CD14-positive monocyte (primary cell): ENCODE measurements at places on chromosomes 12 and 14.
A peak's percentile ranks its signal among the peaks of the same experiment; 100 is the strongest.

DNA sequence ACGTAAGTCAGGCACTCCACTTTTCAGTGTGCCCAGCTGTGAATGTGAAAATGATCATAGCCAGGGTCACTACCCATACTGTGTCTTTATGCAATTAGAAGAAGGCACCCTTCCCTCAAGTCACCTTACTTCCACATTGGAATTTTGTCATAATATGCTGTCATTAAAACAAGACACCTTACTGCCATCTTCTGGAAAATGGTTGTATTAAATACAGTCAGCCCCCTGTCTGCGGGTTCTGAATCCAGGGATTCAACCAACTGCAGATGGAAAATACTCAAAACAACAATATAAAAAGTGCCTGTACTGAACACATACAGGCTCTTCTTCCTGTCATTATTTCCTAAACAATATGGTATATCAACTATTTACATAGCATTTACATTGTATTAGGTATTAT, 70.2 kb upstream of the TBX5 start:
- DNase-seq: no peak

DNA sequence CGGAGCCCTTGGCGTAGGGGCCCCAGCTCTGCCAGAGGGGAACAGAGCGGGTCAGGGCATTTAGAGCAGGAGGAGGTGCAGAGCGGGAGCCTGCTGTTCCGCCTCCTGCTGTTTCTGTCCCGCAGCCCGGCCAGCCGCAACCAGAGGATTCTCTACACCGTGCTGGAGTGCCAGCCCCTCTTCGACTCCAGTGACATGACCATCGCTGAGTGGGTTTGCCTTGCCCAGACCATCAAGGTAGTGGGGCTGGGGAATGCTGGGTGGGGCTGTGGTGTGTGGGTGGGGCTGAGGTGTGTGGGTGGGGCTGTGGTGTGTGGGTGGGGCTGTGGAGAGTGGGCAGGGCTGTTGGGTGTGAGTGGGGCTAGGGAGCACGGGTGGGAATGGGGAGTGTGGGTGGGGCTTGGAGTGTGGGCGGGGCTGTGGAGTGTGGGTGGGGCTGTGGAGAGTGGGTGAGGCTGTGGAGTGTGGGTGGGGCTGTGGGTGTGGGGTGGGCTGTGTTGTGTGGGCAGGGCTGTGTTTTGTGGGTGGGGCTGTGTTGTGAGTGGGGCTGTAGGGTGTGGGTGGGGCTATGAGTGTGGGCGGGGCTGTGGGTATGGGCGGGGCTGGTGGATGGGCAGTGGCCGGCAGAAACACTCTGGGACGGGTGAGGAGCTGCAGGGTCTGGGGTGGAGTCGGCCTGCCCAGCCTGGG, 8.0 kb downstream of the ASPG start:
- no peak for DNase-seq

DNA sequence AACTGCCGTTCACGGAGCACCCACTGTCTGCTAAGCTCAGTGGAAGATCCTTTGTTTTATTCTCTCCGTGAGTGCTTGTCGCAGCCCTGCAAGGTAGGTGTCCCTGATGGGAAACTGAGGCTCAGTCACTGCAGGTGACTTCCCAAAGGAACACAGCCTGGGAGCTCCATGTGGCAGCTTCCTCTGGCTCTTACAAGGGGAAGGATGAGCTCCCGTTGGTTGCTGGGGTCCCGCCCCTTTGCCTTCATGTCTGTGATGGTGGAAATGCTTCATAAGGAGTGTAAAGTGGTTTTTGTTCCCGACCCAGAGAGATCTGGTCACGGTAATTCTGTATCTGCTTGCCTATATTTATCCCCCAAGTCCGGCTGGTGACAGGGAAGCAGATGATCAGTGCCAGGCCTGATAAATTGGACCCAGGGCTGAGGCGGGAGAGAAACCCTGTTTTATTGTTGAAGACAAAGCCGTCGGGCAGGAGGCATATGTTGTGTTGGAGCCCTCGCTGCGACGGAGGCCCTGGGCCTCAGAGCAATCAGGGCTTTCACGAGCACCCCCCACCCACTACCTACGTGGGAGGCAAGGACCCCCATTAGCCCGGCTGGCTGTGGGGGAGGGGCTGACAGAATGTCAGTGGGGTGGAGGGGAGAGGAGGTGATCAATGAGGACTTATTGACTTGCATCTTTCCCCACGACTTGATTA, 91.9 kb downstream of the KIF26A start:
- no peak for DNase-seq

- peak; percentile 52 for DNase-seq
These were observed 40.0 kb upstream of the ST8SIA1 start for GRCh38 chr12:22374508-22374907.

GRCh38 chr14:51780741-51781140, 79.7 kb upstream of the GNG2 start:
- DNase-seq: no peak

GRCh38 chr14:99579903-99580571, 24.0 kb downstream of the CCDC85C start:
- DNase-seq: no peak

DNA sequence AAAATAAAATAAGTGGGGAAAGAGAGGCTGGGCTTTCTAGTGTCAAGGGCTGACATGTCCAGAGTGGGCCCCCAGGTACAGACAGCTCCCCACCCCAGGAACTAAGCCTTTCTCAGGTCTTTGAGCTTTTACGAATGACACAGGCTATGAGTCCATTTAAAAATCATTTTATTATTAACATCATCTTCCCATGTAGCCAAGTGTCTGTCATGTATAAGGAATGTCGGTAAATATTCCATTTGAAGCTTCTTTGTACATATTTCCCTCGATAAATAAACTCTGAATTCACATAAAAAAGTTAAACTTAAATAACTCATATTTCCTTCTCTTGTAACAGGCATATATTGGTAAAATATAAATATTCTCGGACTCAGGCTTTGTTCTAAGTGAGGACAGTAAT, 143.6 kb downstream of the CALM1 start:
- no peak for DNase-seq

- DNase-seq: no peak
These were observed 115.5 kb downstream of the KIF26A start for GRCh38 chr14:104253901-104254353.

DNA sequence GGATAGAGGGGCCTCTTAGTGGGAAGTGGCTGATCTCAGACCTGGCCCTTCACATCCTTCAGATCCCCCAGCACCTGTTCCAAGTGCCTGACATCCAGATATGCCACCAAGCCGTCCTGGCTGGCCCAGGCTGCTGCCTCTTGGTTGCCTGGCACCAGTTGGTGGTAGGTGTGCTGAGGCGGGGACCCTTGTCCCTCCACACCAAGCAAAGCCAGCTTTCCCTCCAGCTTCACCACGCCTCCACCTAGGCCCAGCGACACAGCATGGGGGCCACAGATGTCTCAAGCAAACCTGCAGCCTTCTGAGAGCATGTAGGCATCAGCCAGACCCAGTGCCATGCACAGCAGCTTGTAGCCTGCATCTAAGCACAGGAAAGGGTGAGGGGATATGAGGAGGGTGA, 3.5 kb upstream of the CD63 start:
- DNase-seq: no peak

GRCh38 chr14:51996148-51996746, 6.9 kb downstream of the RTRAF start:
- DNase-seq: peak; percentile 27

DNA sequence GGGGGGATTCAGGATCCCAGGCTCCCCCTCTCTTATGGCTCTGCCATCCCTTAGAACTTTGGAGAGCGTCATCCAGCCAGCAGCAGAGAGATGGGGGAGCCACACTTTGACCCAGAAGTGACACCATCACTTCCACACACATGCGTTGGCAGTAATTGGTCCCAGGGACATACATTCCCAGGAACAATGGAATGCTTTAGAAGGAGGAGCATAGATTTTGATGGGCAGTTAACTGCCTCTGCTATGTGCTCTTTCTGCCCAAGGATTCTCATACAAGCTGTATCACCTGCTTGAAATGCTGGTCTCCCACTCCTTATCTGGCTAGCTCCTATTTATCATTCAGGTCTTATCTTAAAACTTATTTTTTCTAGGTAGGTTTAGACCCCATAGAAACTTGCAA, 109.0 kb upstream of the RPH3A start:
- DNase-seq: no peak

GRCh38 chr12:109710747-109711595, 2.7 kb upstream of the FAM222A start:
- no peak for DNase-seq

DNA sequence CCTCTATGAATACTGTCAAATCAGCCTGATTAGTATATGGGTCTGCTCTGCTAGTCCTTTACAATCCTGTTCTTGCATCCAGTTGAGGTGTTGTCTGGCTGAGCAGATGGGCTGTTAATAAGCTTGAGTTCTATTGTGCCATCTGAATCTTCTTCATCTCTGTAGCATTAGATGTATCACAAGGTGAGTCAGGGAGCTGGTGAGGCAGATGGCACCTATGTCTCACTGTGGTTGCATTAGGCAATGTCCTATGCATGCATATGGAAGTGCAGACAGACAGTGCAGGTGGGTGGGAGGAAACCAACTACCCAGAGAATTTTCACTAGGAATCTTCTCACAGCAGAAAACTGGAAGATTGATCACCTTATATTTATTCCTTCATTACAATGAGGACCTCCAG, 165.7 kb upstream of the STXBP6 start:
- no peak for DNase-seq

DNA sequence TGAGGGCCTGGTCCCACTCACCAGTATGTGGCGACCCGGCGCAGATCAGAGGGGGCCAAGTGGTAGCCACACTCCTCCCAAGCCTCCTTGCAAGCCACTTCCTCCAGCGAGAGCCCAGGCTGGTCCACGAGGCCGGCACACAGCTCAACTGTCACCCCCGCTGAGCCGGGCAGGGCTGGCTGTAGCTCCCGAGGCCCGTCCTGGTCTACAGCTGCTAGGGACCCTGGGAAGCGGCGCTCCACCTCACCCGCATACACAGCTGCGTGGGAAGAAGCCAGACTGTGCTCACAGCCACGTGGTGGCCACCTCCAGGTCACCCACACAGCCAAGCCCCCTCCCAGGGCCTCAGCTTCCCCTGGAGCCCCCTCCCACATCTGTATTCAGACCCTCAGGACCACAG, 4.6 kb downstream of the NUDT14 start:
- no peak for DNase-seq

- no peak for DNase-seq
These were observed 751.7 kb downstream of the NRXN3 start for GRCh38 chr14:78921856-78922255.

DNA sequence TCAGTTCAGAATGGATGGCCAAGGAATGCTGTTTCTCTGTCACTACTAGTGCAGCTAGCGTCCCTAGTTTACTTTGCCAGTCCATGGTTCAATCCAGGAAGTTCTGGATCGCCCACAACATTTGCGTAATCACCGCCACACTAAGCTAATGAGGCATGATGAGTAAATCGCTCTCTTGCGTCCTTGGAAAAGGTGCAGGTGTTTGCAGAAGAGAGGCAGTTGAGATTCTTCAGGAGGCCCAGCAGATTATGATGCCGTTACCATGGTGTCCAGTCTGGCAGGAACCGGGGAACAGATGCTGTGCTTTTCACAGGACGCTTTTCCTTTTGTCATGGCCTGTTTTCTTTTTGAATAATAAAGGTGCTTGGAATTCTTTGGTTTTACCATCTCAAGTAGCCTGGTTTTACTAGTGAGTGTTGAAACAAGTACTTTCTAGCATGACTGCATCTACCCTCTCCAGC, 9.0 kb downstream of the TPH2 start:
- no peak for DNase-seq

DNA sequence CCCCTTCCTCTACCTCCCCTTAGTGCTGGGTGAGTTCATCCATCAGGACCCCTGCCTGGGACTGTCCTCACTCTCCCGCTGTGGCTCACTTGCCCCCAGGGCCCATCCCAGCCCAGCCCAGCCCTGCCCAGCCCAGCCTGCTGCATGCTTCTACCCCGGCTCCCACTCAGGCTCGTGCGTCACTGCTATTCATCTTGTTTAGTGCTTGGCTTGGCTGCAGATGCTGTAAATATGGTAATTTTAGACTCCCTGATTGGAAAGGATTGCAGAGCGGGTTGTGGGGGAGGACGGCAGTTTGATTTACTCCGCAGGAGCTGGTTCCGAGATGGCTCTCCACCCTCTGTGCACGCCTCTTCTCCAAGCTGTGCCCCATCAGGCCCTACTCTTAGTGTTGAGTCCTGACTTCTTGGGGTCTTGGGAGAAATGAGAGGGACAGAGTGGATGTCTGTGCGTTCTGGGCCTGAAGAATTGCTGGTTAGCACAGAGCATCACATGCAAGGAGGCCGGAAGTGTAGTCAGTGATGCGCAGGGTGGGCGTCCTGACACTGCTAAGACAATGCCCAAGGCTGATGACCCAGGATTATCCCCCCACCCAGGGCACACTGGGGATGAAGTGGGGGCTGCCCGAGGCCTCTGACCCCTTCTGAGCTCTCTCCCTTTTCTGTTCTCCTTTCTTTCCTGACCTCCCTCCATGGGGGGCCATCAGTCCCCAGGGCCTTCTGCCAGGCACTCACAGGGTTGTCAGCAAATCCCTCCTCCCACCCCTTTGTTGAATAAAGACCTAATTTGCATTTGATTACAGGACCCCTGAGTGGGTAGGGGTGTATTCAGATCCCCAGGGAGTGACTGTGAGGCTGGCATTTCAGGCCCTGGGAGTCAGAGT, 244.4 kb downstream of the ZFP36L1 start:
- DNase-seq: no peak

DNA sequence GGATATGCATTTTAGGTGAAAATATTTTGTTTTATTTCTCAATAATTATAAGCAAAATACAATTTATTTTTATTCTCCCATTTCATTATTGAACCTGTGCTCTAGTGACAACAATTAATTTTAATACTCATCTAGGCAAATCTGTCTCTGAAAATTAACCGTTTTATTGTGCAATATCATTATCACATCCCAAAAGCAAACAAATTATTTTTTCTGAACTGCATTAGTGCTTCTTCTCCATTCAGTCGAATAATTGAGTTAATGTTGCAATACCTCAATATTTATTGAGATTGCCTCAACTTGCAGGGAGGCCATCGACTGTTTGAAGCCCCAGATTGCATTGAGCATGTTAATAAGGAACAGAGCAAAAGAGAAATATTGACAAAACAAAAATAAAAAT, 303.2 kb upstream of the LRFN5 start:
- DNase-seq: no peak

DNA sequence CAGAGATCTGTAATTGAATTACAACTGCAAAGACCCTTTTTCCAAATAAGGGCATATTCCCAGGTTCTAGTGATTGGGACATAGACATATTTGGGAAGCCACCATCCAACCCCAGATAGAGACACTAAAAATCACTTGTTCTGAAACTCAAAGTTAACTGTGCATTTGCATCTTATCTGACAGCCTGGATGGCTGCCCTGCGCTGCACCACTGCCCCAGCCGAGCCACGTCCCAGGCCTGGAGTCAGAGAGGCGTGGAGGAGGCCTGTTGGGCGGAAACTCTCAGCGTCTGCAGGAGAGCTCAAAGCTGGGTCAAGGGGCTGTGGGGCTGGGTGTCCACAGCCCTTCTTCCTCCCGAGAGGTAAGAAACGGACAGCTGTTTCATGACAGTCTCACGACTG, 124.4 kb downstream of the RIMBP2 start:
- no peak for DNase-seq

DNA sequence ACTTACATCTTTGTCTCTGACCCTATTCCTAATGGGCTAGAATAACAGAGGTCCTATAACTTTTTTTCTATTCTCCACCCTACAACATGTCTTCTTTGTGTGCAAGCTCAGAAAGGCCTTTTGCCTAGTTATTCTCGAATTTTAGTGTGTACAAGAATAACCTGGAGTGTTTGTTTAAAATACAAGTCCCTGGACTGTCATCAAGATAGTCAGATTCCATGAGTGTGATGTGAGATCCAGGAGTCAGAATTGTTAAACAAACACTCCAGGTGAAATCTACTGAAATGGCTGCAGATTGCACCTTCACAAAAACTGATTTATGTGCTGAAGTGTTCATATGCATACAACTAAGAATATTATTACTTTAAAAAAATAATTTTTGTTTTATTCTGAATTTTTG, 114.4 kb upstream of the DIO2 start:
- DNase-seq: no peak
